ENCODE measurements at places on chromosomes 3 and 15. TPM values are rescaled to one million over a fixed set of nuclear protein-coding genes. Genes with fewer than 3 reads are reported as not detected.

DNA sequence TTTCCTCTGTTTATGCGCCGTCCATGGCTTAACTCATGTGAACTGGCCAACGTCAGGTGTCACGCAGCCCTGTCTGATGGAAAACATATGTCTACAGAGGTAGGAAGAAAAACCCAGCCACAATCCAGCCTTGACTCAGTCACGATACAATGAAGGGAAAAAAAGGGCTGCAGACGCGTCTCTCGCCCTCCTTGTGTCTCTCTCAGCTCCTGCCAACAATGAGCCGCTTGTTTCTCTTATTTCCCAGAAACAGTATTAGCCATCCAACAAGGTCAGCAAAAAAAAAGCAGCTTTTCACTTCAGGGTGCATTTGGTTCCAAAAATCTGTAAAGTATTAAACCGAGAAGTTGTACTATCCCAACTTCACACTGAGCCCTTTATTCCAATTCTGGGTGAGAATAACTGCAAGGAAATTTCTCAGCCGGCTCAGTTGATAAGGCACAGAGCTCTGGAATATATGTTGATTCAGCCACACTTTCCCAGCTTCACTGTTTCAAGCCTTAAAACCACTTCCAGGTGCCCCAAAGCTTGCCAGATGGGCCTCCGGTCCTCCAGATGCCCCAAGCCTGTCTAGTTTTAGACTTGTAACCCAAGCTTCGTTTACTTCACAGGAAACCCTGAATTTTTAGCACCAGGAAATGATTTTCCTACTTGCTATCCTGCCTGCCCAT, 79.4 kb downstream of the TM4SF4 start:
- peak; percentile 91 for DNase-seq

PIF1 gene
- 8.1 TPM for polyA plus RNA-seq

MESP2 gene
- polyA plus RNA-seq = not detected

DNA sequence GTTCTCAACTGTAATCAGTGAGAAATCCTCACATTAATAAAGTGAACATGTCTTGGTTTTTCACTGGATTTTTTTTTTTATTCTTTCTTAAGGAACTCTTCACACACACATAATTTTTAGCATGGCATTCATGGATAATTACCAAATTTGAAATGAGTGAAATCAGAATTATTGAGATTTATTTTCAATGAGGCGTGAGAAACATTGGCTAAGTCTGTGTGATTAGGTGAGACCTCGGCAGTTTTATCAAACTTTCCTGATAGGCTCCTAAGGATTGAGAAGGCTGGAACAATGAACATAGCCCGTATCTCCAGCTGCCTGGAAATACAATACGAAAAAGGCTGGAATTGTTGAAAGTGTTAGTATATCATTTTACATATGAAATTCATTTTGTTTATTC, 35.5 kb downstream of the MDFIC2 start:
- no peak for DNase-seq

GRCh38 chr15:40354408-40355171, 3.4 kb upstream of the DISP2 start:
- peak; percentile 54 for DNase-seq

DNA sequence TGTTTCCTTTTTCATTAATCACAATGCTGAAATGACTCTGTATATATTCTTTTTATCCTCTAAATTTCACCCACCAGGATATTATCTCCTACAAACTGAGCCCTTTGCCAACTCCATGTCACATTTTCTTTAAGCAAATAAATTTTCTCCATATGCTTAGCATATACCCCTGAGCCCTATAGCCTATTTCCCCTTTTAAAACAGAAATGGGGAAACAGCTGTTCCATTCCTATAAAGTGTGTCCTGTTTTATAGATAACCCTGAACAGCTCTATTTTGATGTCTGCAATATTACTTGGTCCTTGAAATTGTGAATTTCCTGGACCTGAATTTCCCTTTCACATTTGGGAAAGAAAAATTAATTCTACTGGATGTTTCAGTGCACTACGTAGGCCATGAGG, 15.6 kb upstream of the FILIP1L start:
- no peak for DNase-seq

SCN11A gene
- polyA plus RNA-seq = not detected

OCA2 gene
- not detected for polyA plus RNA-seq

SGO1 gene
- 6.6 TPM for polyA plus RNA-seq

FETUB gene
- not detected for polyA plus RNA-seq

DNA sequence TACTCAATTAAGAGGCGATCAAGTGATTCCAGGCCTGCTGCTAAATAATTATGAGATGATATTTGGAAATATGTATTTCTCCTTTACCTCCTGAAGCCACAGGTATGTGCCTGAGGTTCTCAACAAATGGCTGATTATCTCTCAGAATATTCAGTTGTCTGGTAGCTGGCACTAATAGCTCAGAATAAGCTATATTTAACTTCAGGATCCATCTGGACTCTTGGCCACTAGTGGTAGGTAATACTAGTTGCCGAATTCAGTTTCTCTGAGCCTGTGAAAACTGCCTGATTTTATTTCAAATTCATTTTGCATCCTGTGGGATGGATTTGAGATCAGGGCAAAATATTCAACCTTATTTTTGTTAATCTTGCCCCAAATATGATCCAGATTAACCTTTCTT, 499.0 kb downstream of the DIPK2A start:
- no peak for DNase-seq

- DNase-seq = no peak
Observed at GRCh38 chr3:26719134-26719533, 96.6 kb downstream of the LRRC3B start.

DNA sequence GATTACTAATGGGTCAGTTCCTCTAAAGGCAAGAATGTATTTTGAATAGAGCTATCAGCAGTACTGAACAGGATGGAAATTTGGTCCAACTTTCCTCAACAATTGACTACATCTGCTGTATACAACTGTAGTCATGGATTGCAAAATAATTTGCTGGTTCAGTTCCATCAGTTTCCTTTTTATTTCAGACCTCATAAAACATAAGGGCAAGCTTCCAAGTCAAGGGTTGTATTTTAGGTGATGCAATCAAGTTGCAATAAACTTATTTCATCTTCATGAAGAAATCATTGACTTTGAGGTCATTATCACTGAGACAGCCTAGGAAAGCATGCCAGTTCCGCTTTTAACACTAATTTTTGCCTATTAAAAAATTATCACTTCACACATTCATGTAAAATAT, 90.4 kb upstream of the TSEN2 start:
- peak; percentile 88 for DNase-seq

FSTL1 gene
- polyA plus RNA-seq = 1,919 TPM

DNA sequence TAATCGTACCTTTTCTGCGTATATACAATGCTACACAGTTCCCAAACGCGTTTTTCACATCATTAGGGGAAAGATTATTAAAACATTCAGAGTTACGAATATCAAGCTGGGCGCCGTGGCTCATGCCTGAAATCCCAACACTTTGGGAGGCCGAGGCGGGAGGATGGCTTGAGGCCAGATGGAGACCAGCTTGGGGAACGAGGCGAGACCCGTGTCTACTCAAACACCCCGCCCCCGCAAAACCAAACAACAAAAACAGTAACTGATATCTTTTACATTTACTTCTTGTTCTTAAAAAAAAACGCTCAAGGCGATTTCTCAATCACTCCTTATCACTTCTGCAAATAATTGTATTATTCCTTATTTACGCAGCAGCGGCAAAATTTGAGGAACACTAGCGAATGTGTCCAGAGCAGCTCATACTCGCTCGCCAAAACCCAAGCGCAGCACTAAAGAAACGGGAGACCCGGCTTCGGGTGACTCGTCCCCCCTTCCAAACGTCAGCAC, 1.2 kb downstream of the ZBTB11 start:
- DNase-seq = no peak

DNA sequence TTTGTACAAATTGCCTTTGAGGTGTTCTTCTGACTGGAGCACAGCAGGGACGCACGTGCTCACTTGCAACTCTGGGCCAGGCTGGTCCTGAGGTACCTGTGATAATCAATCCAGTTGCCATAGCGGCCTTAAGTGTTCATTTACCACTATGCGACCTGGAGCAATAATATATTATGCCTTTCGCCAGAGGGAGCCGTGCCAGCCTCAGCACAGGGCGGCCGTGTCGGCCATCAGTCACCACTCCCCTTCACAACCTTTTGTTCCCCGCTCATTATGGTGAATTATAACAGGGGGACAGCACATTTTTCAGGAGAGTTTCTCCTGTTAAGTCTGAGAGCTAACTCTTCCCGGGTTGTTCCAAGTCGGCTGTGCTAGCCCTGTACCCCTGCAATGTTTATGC, 289.7 kb downstream of the RORA start:
- no peak for DNase-seq

GRCh38 chr15:52805351-52806283, 15.5 kb upstream of the ONECUT1 start:
- DNase-seq = peak; percentile 32

MAPK6 gene
- 36.0 TPM for polyA plus RNA-seq

DNA sequence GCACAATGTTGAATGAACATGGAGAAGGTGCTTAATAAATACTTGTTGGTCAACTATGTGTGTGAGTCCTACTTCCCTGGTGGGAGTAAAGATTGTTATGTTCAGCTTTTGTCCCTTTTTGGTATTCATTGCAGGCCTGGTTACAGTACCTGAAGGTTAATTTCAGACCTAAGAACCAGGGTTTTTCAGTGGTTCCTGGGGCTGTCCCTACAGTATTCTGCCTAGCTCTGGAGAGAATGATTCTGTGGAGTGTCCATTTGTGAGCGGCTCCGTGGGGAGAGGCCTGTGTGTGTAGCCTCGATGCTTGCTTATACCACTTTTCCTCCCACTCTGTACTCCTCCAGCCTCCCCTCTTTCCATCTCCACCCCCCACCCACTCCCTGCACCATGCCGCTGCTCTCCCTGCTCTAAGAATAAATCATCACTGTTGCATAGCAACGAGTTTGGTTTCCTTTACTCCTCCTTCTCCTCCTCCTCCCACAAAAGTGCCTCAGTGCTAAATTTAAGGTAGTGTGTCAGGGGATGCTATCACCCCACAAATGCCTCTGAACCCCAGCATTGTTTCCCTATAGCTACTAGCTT, 150.6 kb upstream of the ROPN1 start:
- no peak for DNase-seq

MITF gene
- polyA plus RNA-seq = 2.0 TPM

DNA sequence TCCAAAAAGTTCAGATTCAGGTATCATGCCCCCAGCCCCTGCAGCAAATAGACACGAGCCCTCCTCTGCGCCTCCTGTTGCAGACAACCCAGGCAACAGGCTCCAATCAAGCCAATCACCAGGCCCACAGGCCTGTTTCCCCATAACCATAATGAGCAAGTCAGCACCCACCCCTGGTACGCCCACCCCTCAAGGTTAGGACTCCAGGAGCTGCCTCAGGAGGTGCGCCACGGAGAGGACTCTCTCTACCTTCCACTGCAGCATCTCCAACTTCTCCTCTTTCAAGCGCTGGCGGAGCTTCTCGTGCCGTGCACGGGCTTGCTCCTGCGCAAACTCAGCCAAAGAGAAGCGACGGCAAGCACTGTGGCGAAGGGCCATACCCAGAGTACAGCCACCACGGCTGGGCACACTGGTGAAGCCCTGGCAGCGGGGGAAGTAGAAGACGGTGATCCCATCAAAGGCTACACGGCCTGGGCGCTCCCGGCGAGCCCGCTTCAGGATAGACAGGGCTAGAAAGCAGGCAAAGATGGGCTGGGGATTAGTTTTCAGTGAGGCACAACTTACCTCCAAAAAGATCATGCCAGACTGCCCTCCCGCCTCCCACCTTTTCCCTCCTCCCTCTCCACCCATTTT, 8.5 kb downstream of the CSRNP1 start:
- DNase-seq = no peak

DLEC1 gene
- polyA plus RNA-seq = not detected

RASGRP1 gene
- polyA plus RNA-seq = 0.96 TPM

GRCh38 chr3:22349215-22349851, 598.3 kb upstream of the ZNF385D start:
- DNase-seq = no peak

ISLR2 gene
- polyA plus RNA-seq = 0.20 TPM

DNA sequence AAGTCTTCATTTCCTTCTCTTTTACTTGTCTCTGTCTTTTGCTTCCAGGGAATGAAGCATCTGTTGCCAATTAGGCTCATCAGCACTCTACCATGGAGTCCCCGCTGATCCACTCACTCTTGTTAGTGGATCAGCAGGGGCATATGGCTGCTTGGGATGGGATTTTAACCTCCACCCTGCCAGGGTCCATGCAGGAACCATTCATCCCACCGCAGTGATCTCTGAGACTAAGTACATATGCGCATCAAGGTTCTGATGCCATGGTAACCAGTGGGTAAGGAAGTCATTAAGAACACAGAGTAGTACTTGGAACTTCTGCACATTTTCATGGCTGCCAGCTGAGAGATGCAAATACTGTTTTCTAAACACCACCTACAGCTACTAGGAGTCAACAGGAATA, 374.0 kb upstream of the ALCAM start:
- no peak for DNase-seq

GOLGA6A gene
- polyA plus RNA-seq = not detected

GRCh38 chr15:68992696-68993095, 21.8 kb upstream of the NOX5 start:
- no peak for DNase-seq

DNA sequence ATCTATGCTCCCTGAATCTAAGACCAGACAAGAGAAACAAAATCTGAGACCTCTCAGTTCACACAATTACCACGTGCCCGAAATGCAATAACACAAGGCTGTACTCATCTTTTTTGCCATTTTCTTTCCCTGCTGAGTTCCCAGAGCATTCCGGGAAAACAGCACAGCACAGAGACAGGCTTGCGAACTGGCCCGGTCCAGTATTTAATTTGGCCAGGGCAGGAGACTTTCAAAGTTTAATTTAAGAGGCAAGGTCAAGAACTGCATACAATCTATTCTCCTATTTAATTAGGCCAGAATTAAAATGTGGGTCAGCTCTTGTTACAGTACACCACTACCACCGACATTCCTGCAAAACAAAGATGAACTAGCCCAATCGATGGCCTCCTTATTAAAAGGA, 87.5 kb upstream of the SNRPA1 start:
- no peak for DNase-seq

GRCh38 chr3:15787941-15788340, 9.8 kb downstream of the ANKRD28 start:
- no peak for DNase-seq

CCR3 gene
- not detected for polyA plus RNA-seq

ARL13B gene
- polyA plus RNA-seq = 18.2 TPM

- DNase-seq = no peak
Observed at GRCh38 chr15:84755736-84756527, 7.5 kb downstream of the ZNF592 start.

GRCh38 chr3:168545591-168545990, 449.9 kb upstream of the GOLIM4 start:
- no peak for DNase-seq

- peak; percentile 74 for DNase-seq
Observed at GRCh38 chr15:57772223-57772957, 65.9 kb downstream of the POLR2M start.

GRCh38 chr15:40763801-40764628, at the start of gene GCHFR:
TSS of gene GCHFR (plus strand) at chr15:40764068. CDS start at chr15:40764181, 113 bp downstream.
- peak; percentile 82 for DNase-seq

DNA sequence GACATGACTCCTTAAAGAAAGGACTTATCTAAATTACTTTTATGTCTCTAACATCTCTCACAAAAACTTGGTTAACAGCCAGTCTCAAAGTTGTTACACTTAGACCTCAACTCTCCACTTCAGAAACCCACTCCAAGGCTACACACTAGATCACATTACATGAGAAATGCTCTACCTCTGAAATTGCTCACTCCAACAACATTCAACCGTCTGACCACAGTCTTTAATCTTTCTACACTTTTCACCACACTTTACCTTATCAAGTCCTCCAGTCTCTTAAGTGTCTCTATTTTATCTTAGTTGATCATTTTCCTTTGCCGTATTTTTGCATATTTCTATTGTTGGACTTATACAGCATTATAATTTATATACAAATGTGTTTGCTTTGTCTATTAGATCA, 5.8 kb downstream of the SLC12A6 start:
- DNase-seq = no peak

Measured in GM23248 (cell line).